Activated CD4-positive, alpha-beta T cell treated with anti-CD3 and anti-CD28 coated beads, Interleukin-2, Interleukin-6, amounts not matched to agents 100 ng/mL and 50 ng/mL, durations not matched to agents 16 hours and 8 hours (primary cell): ENCODE measurements at places on chromosomes 5 and 9.

DNA sequence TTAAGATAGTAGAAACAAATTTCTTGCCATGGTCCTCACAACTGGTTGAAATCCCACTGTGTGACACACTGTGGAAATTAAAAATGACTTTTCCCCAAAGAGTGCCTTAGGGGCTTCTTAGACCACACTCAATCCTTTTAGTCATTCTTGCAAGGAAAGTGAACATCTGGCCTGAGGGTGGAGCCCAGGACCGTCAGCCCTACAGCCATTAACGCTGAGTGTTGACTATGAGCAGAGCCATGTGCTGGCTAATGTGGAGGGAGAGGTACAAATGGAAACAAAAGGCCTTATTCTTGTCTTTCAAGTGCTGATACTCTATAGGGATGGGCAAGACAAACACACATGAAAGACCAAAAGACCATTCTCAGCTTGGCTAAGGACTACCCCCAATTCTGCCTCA is 456.5 kb downstream of the ZSWIM6 start:
- DNase-seq = no peak

- peak; percentile 13 for DNase-seq
Observed at GRCh38 chr5:87195104-87195591, 72.5 kb upstream of the RASA1 start.

- DNase-seq = no peak
Observed at GRCh38 chr5:103474677-103475076, 87.9 kb downstream of the NUDT12 start.

- DNase-seq = no peak
Observed at GRCh38 chr9:127644943-127645342, 32.9 kb downstream of the STXBP1 start.

GRCh38 chr5:177005619-177006264 is 837 bp downstream of the UIMC1 start:
- DNase-seq = peak; percentile 73
